Bronchial epithelial cell (primary cell): ENCODE measurements at places on chromosomes 7 and 10. TPM values are rescaled to one million over a fixed set of nuclear protein-coding genes. Genes with fewer than 3 reads are reported as not detected.

DNA sequence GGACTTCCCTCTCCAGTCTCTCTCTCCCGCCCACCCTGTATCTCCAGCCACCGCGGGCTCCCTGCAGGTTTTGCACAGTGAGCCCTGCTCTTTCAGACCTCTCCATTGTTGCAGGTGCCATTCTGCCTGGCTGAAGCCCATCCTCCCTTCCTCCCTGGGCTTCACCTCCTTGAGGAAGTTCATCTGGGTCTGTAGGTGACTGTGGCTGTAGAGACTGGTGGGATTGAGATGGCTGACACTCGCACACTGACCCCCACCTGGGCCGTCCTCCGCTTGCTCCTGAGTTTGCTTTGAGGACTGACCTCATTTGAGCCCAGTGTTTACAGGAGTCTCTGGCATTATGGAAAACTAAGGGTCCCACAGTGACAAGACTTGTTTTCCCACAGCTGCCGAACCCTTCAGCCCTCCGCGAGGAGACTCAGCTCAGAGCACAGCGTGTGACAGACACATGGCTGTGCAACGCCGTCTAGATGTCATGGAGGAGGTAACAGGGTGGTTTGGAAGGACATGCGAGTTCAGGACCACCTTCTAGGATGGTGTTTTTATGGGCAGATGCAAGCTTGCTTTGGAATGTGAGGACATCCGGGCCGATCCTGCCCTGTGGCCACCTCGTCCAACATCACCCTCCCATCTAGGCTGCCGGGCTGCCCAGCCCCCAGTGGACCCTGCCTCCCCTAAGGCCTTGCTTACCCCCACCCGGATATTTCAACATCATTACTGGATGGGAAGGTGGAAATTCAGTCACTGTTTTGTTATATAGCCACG is 9.3 kb downstream of the PLAC9 start:
- no peak for DNase-seq

CNTNAP2 gene
- 0.26 and 0.51 TPM in 2 replicates for total RNA-seq

- DNase-seq = no peak
Observed at GRCh38 chr7:68787566-68787965, 810.7 kb upstream of the AUTS2 start.

ACSL5 gene
- under 0.01 TPM in 1 of 2 replicates, not detected in the other for total RNA-seq

DNA sequence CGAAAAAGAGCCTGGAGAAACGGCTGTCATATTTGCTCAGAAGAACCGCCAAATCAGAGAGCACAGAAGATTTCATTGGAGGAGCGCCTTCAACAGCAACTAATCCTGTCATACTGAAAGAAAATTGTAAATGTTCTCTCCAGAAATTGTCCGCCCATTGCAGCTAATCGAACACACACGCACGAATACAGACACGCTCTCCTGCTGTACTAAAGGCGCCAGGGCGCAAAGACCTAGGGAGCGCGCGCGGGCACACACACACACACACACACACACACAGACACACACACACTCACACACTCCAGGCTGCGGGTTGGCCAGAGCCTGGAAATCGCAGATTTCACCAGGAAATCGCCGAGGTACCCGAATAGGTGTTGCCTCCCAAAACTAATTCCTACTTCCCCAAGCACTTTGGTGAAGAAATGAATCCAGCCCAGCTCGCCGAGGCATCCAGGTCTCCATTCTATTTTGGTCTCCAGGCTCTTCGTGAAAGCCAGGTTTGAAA is at the start of gene CHRM2:
Gene CHRM2 (plus strand): TSS at position 157 of the 505 bp plus-strand sequence. CDS start 146,214 bp downstream, outside the sequence.
- DNase-seq = no peak

GRCh38 chr7:92621561-92622023 is 31.4 kb upstream of the FAM133B start:
- DNase-seq = peak; percentile 47

GRCh38 chr7:101804088-101804963 is 13.1 kb upstream of the CUX1 start:
- DNase-seq = peak; percentile 46

DNA sequence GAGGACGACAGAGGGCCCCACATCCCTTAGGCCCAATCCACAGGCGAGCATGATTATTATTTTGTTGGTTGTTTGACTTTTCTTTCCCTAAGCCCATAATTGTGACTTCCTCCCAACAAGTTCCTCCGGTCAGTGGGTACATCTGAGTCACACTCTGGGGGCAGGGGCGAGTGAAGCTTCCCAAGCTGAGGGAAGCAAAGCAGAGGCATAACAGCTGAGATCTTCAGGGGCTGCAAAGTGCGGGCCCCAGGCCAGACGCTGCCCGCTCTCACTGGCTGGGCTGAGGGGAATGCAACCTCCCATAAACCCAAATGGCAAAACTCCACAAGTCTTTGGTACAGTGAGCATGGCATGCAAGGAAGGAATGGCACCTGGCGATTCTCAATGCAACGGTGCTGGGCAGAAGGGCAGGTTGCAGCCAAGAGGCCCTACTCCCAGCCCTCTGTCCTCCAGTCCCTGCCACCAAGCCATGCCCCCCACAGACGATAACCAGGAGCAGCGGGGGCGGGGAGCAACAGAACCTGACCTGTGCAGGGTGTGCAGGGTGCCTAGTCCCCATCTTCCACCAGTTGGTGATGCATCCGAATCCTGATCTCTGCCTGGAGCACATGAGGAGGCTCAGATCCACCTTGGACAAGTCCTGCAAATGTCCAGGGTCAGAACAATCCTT is 25.3 kb downstream of the TNS3 start:
- peak; percentile 45 for DNase-seq

DNA sequence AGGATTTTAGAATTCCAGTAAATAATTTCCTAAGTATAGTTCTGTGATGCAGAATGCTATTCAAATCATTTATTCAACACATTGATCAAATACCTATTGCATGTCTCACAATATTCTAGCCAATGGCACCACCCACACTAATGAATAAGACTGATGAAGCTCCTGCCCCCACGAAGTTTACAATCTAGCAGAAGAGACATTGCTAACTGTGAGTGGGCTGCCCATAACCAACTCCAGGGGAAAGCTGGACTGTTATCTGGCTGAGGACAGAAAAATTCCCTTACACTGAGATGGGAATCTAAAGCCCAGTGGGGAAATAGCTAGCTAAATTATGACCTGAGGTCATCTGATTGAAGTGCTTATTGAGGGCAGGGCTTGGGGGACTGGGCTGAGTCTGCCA is 128.8 kb upstream of the LYZL2 start:
- no peak for DNase-seq

- peak; percentile 74 for DNase-seq
Observed at GRCh38 chr7:17986851-17987250, 40.8 kb downstream of the PRPS1L1 start.

DNA sequence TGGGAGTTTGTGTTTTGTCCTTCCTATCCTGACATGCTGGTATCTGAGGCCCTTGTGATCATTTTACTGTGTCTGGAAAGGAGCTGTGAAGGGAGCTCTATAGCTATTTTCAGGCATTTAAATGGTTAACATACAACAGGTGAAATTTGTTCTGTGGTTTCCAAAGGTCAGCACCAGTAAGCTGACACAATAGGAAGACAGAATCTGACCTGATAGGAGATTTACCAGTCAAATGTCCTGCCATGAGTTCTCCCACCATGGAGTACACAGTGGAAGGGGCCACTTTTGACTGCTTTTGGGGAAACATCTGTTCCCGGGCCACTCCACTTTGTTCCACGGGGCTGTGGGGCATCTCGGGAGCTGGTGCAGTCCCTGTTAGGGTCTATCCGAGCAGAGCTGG is 17.6 kb downstream of the FKBP6 start:
- DNase-seq = no peak

- DNase-seq = no peak
Observed at GRCh38 chr10:71581376-71581775, 138.2 kb downstream of the C10orf105 start.

MSMB gene
- total RNA-seq = 1.1 and 16.4 TPM in 2 replicates

DNA sequence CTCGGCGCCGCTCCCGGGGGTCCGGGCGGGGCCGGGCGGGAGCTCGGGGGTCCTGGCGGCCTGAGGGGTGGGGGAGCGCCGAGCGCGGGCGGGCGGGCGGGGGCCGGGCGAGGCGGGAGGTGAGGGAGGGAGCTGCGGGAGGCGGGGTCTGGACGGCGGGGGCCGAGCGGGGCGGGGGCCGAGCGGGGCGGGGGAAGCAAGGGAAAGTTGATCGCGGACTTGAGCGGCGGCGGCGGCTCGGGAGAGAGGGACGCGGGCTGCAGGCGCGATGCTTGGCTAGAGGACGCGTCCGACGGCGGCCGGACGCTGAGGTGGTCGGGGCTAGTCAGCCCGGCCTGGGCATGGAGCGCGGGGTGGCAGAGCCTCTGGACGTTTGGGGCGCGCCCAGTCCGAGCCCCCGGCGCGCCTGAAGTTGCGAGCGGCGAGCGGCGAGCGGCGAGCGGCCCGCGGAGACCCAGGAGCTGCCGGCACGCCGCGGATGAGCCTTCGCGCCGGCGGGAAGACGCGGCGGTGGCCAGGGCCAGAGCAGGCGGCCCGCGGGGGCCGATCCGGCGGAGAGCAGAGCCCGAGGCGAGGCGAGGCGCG is at the start of gene CDH23:
Gene CDH23 (plus strand): TSS at position 210 of the 585 bp plus-strand sequence. CDS start 42,912 bp downstream, outside the sequence.
- DNase-seq = no peak

GRCh38 chr7:28179120-28180030 is 1.2 kb downstream of the JAZF1 start:
- DNase-seq = no peak

AMPH gene
- not detected in 2 replicates for total RNA-seq

DNA sequence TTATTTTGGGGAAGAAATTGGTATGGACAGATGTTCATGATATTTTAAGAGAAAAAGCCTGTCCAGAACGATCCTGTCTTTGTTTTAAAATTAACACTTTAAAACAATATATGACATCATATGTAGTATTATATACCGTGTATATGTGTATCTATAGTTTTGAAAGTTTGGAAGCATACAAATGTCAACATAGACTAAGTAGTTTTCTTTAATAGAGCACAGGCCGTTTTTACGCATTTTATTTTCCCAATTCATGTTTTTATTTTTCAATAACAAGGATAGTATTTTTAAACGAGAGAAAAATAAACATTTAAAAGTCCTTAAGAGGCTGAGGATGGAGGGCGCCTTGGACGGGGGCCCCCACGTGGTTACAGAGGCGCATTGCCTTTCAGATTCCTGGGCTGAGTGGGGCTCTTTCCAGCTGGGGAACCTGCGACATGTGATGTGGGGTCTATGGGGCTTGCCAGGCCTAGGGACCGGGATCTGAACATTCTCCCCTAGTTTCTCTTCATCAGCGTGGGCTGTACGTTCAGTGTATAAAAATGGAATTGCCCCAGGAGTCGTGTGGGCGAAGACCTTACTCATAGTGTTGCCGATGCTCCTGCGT is 127.8 kb upstream of the ZNF746 start:
- DNase-seq = peak; percentile 49

ZNF804B gene
- total RNA-seq = not detected in 2 replicates

PLEKHS1 gene
- not detected in 2 replicates for total RNA-seq

DNA sequence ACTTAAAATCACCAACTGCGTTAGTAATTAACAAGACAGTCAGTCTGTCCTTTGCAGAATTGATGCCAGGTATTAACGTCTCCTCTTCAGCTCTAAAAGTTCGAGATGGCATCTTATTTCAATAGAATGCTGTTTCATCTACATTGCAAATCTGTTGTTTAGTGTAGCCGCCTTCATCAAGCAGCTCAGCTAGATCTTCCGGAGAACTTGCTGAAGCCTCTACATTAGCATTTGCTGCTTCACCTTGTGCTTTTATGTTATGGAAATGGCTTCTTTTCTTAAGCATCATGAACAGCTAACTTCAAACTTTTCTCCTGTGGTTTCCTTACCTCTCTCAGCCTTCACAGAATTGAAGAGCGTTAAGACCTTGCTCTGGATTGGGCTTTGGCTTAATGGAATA is 95.5 kb upstream of the FAM20C start:
- no peak for DNase-seq

ZNF438 gene
- 0.79 and 1.7 TPM in 2 replicates for total RNA-seq

ATRNL1 gene
- total RNA-seq = 0.13 and 0.53 TPM in 2 replicates

TMEM229A gene
- total RNA-seq = not detected in 2 replicates

GRCh38 chr10:35135861-35136260 is 9.2 kb downstream of the CREM start:
- no peak for DNase-seq

OR2A42 gene
- total RNA-seq = not detected in 2 replicates

CNPY1 gene
- not detected in 2 replicates for total RNA-seq

- DNase-seq = no peak
Observed at GRCh38 chr10:60621018-60621417, 157.3 kb upstream of the CDK1 start.

DNA sequence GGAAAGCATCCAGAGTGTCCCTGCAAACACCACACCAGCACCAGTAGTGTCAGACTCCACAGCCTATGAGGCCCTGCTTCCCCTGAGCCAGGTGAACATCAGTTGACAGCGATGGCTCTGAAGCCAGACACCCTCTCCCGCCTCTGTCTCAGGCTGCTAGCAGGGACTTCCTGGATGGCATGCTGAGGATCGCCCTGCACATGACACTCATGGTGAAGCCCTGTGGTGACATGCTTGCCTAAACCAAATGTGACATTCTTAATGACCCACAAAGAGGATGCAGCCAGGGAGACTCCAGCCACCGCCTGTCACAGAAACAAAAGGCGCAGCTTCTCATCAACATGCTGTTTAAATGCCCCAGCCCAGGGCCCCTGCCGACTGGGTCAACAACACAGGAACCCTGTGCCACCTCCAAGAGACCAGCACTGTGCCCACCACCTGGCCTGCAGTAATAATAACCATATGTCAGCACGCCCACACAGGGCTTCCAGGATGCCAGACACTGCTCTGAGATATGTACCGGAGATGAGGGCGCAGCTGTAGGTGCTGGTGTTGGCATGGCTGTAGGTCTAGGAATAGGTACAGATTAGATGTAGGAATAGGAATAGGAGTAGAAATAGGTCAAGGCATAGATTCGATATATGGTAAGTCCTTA is 81.3 kb downstream of the GRID1 start:
- DNase-seq = no peak

DNA sequence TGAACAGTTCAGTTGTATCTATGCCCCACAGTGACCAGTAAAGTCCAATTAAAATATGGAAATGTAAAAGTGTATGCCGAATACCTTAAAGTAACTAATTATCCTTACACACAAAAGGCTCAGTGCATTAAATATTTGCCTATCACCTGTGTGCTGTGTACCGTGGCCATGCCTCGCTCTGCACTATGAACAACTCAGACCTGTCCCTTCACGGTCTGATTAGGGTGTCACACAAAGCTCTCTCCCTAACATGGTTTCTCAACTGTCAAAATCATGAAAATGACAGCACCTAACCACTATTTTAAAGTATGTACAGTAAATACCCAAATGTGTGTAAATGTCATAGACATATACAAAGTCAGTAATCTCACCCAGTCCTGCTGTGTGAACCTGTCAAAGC is 43.1 kb downstream of the STK17A start:
- no peak for DNase-seq

GRCh38 chr7:55296070-55296469 is 69.1 kb upstream of the LANCL2 start:
- no peak for DNase-seq

DNA sequence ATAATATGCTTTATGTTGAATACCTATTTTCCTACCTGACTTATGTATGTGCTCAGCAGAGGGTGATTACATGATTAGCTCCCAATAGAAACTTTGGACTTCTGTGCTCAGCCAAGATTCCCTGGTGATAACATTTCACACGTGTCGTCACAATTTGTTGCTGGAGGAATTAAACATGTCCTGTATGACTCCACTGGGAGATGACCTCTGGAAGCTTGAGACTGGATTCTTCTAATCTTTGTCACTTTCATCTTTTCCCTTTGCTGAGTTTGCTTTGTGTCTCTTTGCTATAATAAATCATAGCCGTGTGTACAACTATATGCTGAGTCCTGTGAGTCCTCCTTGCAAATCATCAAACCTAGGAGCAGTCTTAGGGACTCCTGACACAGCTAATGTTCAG is 120.9 kb upstream of the LRRTM3 start:
- DNase-seq = no peak

GRCh38 chr7:68432585-68432984 is 1165.7 kb upstream of the AUTS2 start:
- DNase-seq = no peak

- DNase-seq = no peak
Observed at GRCh38 chr10:124175701-124176348, 82.4 kb upstream of the CHST15 start.
